ENCODE measurements at places on chromosomes 4 and X.
A peak's percentile ranks its signal among the peaks of the same experiment; 100 is the strongest.

- no peak for DNase-seq
These were observed 21.3 kb downstream of the WFS1 start for GRCh38 chr4:6290769-6291547.

DNA sequence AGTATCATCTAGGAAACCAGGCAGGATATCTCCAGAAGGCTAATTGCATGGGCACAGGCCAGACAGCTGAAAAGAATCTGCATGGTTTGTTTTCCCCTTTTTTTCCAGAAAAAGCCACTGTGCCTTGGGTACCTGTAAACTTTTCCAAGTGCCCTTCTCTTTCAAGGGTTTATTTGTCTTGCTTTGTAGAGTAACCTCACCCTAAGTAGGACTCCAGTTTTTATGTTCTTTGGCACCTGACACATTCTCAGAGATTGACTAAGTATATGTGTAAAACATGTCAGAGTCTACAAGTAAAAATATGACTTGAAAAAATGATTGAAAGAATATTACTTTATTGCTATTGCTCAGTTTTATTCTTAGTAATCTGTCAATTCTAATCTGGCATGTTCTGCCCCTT, 70.7 kb upstream of the TEX13C start:
- DNase-seq: no peak

- DNase-seq: no peak
These were observed 77.5 kb downstream of the ENOX2 start for GRCh38 chrX:130825525-130825924.

DNA sequence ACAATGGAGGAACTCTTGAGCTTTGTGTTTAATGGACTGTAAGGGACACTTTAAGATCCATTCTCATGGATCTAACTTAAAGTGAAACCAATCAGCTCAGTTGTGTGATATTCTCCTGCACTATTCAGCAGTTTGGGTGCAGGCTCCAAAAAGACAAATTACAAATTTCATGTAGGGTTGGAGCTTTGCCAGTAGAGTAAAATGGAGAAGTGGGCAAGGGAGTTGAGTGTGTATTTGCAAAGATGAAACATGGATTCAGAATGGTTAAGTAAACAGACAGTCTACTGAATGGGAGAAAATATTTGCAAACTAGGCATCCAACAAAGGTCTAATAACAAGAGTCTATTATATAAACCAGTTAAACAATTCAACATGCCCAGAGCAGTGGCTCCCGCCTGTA, 21.2 kb upstream of the MID2 start:
- DNase-seq: peak; percentile 30

GRCh38 chrX:148600131-148600530, 99.7 kb downstream of the AFF2 start:
- DNase-seq: no peak

GRCh38 chr4:132992686-132993085, 156.4 kb upstream of the PCDH10 start:
- no peak for DNase-seq

DNA sequence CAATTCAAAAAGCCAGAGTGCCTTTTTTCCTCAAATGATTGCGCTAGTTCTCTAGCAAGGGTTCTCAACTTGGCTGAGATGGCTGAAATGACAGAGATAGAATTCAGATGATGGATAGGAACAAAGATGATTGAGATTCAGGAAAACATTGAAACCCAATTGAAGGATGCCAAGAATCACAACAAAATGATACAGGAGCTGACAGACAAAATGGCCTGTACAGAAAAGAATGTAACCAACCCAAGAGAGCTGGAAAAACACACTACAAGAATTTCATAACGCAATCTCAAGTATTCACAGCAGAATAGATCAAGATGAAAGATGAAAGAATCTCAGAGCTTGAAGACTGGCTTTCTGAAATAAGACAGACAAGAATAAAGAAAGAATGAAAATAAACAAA, 51.7 kb upstream of the MMAA start:
- DNase-seq: no peak

DNA sequence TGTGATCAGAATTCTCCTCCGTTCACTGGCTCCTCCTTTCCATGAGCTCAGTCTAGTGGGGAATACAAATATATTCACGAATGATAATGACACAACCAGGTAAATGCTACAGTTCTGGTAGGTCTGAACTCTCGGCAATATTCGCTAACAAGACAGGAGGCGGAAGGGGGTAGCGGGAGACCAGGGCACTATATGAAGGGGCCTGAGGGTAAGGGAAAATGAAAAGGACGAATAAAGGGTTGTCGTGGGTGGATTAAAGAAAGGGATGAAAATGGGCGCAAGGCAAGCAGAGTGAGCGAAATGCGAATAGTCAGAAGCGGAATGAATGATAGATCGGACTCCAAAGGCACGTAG, 743 bp downstream of the NKAP start:
- DNase-seq: peak; percentile 36

- DNase-seq: no peak
These were observed 1.6 kb downstream of the EMCN start for GRCh38 chr4:100516225-100516624.

Measured in Kasumi-1 (cell line).